ENCODE measurements at places on chromosomes 1 and 21. TPM values are rescaled to one million over a fixed set of nuclear protein-coding genes. Genes with fewer than 3 reads are reported as not detected.

DNA sequence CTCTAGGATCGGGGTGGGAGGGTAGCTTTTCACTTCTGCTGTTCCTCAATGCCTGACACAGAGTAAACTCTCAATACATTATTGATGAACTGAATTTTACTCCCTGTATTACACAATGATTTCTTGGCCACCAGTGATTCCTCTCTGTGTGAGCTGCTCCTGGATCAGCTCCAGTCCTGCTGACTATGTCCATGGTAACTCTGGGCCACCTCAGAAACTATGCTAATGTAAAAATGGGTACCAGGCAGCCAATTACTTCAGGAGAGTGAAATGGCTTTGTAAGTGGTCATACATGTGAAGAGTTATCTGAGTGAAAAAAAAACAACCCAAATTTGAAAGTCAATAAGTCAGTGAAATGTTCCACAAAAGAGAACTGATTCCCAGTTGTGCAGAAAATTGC is 311.0 kb downstream of the KCNH1 start:
- no peak for DNase-seq
- no peaks in the 10 kb centered on the region for H3K36me3 ChIP-seq
- H3K27me3 ChIP-seq: peaks cover 2% of the 10 kb centered on the region
- H3K27ac ChIP-seq: no peak overlapping the region
- no peak overlapping the region for H3K4me3 ChIP-seq

DNA sequence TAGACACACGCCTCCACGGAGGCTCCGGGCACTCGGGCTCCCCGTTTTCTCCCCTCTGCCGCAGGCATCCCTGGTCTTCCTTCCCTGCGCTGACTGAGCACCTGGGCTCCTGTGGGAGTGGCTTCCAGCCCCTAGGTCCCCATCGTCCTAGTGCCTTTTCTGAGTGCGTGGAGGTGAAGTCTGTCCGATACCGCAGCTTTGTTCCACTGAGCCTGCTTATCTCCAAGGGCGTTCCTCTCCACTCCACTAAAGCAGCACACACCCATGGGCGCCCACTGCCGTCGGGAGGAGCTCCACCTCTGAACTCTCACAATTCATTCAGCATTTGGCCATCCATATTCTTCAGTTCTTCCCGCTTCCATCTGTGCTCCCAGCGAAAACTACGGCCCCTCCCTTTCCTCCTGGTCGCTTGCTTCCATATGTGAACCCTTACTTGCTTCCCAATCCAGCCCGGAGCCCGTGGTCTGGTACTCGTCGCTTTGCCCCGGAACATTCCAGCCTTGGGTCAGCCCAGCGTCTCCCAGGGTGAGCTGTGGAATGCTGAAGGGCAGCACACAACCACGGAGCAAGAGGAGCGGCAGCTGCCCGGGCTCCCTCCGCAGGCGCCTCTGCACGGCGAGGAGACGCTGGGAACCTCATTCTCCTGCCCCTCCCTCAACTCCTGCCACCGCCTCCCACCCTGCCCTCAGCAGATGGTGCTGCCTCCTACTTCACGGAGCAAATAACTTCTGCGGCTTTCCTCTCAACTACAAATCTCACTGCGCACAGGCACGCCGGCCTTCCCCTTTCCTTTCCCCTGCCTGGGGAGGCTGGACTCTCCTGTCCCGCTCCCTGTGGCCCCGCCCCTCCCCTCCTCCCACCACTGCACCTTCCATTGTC is 27.5 kb downstream of the ATP8B2 start:
- H3K27me3 ChIP-seq: no peaks in the 10 kb centered on the region
- peak overlapping the region; percentile 87 for H3K4me3 ChIP-seq
- DNase-seq: peak; percentile 80
- H3K27ac ChIP-seq: peak overlapping the region; percentile 65
- H3K36me3 ChIP-seq: peaks cover 19% of the 10 kb centered on the region

- peaks cover 50% of the 10 kb centered on the region for H3K27me3 ChIP-seq
- no peaks in the 10 kb centered on the region for H3K36me3 ChIP-seq
- no peaks in the 10 kb centered on the region for H3K4me1 ChIP-seq
- no peak overlapping the region for H3K4me3 ChIP-seq
These were observed 51.0 kb downstream of the RUNX3 start for GRCh38 chr1:24878775-24879742.

DNA sequence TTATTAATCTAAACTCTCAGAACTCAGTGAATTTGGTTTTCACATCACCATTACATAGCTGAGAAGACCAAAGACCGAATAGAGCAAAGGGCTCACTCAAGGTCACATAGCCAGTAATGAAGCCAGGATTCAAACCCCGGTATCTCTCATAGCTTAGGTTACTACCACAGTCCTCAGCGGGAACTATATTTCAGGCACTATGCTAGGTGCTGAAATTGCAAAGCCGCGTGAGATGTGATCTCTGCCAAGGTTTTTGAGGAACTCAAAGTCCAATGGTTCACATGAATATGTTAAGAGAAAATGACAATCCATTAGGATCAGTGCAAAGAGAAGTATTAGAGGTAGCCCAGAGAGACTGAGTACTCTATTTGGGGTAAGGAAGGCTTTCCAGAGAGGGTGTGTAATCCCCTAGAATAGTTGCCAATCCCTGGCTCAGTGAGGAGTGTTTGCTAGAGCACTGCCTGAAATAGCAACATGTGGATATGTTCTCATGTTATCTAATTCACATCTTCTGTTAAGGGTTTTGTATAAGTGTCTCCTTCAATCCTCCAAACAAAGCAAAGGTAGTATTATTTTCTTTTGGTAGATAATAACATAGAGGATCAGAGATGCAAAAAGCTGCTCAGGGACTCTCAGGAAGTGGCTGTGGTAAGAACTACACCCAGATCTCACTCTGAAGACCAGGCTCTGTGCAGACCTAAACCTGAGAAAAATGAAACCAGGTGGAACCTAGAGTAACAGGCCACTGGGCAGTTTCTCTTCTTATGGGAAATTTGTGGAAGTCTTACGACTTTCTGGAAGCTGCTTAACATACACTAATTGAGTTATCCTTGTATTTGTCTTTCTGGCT is 93.1 kb upstream of the C8B start:
- no peak overlapping the region for H3K4me3 ChIP-seq
- H3K27me3 ChIP-seq: no peaks in the 10 kb centered on the region
- no peak overlapping the region for H3K27ac ChIP-seq
- no peaks in the 10 kb centered on the region for H3K36me3 ChIP-seq
- H3K4me1 ChIP-seq: no peaks in the 10 kb centered on the region

ROR1 gene
- not detected for total RNA-seq

DNA sequence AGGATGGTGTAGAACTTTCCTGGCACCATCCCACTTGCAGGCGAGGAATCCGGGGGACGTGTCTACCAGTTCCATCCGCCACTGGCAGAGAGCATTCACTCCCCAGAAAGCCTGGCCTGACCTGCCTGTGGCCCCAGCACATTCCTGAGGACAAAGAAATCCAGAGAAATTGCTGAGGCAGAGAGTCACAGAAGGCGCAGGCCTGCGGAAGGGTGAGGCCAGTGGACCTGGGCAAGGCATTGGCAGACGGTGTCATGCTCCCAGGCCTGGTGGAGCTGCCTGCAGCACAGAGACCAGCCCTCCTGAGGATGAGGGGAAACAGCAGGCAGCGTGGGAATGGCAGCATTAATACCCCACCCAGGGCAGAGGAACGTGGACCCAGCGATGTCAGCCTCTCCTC is 81.2 kb upstream of the F3 start:
- no peaks in the 10 kb centered on the region for H3K4me1 ChIP-seq
- no peak for DNase-seq
- no peaks in the 10 kb centered on the region for H3K36me3 ChIP-seq
- no peak overlapping the region for H3K27ac ChIP-seq
- no peak overlapping the region for H3K4me3 ChIP-seq

DNA sequence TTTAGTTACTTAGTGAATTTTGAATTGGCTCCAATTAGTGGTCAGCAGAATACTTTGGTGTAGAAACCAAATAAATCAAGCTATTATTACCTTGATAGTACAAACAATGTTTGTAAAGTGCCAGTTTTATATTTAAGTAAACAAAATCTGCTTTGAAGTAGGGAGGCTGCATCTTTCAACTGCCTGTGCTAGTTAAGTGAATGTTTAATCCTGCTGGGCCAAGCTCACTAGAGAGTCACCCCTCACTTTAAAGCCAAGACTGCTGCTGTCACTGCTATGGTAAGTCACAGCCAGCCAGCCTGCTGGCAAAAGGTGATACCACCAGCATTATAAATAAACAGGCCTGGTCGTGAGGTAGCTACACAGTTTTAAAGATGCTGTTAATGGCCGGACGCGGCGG is 10.3 kb upstream of the CFAP126 start:
- no peaks in the 10 kb centered on the region for H3K27me3 ChIP-seq
- peaks cover 6% of the 10 kb centered on the region for H3K4me1 ChIP-seq
- DNase-seq: no peak

OR2M3 gene
- total RNA-seq: not detected

DNA sequence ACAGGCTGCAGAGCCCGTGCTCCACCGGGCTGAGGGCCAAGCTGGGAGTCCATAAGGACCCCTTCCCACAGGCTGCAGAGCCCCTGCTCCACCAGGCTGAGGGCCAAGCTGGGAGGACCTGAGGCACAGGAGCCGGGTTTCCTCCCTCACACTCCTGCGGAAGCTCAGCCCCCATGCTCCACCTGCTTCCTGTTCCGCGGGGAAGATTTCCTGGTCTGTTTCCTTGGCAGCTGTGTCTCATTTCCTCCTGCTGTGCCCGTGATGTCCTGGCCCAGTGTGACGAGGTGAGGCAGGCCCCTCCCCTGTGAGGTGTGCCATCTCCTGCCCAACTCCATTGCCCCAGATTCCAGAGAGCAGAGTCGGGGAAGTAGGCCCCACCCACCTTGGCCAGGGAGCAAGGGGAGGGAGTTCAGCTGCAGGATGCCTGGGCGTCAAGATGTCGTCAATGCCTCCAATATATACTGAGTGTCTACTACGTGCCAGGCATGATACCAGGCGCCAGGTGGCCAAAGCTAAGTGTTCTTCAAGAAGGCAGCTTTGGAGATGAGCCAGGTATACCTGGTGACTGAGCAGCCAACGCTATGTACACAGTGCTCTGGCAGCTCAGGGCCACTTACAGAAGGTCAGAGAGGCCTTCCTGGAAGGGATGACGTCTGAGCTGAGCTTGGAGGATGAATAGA is 58.8 kb downstream of the NAV1 start:
- H3K27ac ChIP-seq: no peak overlapping the region
- no peaks in the 10 kb centered on the region for H3K36me3 ChIP-seq
- no peak for DNase-seq
- H3K27me3 ChIP-seq: no peaks in the 10 kb centered on the region

DNA sequence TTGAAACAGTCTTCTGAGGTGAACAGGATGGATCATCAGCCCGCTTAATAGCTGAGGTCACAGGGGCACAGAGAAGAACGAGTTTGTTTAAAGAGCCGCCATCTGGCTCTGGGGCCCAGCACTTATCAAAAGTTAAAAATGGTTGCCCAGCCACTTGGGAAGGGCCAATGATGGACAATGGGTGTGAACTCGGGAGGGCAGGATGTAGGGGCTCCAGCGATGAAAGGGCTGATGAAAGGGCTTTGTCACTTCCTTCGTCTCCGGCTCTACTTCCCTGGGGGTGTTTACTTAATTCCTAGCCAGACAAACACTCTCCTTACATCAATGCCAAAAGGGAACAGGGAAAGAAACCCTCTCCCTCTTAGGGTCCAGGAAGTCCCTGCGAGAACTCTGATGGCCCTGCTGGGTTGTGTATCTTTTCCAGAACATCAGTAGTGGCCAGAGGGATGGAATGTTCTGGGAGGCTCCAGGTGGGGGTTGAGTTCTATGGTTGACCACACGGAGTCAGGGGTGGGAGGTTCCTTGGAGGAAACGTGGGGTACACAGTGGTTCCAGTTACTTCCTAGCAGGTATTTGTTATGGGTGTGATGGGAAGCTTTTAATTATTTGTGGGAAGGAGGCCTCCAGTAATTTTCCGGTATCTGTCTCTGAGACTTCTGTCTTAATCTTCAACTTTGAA is 9.0 kb upstream of the ABCG1 start:
- peaks cover 16% of the 10 kb centered on the region for H3K27me3 ChIP-seq
- no peak for DNase-seq
- no peak overlapping the region for H3K27ac ChIP-seq

A3GALT2 gene
- not detected for total RNA-seq

- no peaks in the 10 kb centered on the region for H3K36me3 ChIP-seq
- no peak overlapping the region for H3K4me3 ChIP-seq
- no peak for DNase-seq
- no peak overlapping the region for H3K27ac ChIP-seq
These were observed 477.1 kb downstream of the LMO4 start for GRCh38 chr1:87805666-87806378.

DNAH14 gene
- 0.57 TPM for total RNA-seq

PLA2G2D gene
- total RNA-seq: not detected

GRCh38 chr21:34927992-34928391 is 121.1 kb downstream of the RUNX1 start:
- DNase-seq: no peak
- H3K4me3 ChIP-seq: no peak overlapping the region
- H3K36me3 ChIP-seq: peaks cover 38% of the 10 kb centered on the region
- no peaks in the 10 kb centered on the region for H3K27me3 ChIP-seq
- no peak overlapping the region for H3K27ac ChIP-seq

DNA sequence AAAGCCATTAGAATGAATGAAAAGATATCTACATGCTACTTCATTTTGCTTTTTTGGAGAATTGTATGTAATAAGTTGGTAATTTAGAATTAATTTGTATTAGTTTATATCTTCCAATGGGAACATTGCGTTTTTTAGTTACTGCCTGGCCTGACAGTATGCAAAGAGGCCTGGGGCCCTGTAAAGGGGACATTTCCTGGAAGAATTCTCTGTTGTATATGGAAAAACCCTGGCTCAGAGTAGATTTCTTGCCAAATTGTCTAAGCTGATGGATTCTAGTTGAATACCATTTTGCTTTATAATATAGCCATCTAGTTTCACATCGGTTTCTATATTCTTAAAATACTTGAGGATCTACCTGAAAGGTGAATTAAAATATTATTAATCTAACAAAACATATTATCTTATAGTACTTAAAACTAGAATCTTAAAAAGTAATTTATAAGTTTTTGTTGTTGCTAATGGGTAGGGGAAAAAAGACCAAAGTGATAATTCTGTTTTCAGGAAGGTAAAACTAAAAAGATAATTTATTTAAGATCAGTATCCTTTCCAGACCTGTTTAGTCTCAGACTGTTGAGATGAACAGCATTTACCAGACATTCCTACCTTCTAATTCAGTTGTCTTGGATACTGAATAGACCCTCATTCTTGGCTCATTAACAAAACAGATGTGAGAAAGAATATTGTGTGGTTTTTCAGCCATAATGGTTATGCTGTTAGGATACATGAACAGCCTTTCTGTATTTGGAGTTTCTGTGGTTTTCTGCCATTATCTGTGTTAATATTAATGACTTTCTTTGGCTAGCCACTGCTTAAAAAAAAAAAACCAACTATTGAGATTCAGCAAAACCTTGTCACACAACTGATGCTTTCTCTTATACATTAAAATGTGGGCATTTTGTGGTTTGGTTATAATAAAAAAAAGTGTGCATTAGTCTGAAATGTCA is 4.8 kb downstream of the AGO3 start:
- H3K4me3 ChIP-seq: no peak overlapping the region
- H3K27me3 ChIP-seq: no peaks in the 10 kb centered on the region
- no peak for DNase-seq
- H3K36me3 ChIP-seq: peaks cover 5% of the 10 kb centered on the region
